ENCODE measurements at places on chromosomes 7 and 10.
A peak's percentile ranks its signal among the peaks of the same experiment; 100 is the strongest.

- DNase-seq, result no peak
Measured at GRCh38 chr7:128132426-128133069, 101.3 kb upstream of the LRRC4 start.

DNA sequence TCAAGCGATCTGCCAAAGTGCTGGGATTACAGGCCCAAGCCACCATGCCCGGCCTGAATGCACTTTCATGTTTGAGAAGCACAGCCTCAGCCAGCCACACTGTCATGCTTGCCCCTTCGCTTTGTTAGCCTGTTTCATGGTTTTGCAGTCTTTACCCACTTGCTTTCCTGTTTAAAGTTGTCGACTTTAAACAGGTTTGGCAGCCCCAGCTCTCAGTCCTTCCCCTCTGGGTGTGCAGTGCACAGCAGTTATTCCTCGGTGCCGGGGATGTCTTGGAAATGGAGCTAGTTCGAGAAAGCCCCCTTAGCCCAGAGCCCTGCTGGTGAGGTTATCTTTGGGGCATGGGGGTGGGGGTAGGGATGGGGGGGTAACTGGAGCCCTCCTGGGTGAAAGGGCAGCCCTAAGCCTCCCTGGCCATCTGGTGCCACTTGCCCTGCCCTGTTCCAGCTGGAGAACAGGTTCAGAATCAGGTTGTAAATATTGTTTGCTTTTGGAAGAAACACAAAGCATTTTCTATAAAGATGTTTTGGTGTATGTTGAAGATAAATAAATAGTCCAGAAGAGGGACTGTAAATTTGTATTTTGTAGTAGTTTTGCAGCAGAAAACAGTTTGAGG lies 14.8 kb downstream of the TSPAN14 start:
- no peak for DNase-seq

GRCh38 chr7:129669901-129670300 lies 58.4 kb downstream of the NRF1 start:
- no peak for DNase-seq

DNA sequence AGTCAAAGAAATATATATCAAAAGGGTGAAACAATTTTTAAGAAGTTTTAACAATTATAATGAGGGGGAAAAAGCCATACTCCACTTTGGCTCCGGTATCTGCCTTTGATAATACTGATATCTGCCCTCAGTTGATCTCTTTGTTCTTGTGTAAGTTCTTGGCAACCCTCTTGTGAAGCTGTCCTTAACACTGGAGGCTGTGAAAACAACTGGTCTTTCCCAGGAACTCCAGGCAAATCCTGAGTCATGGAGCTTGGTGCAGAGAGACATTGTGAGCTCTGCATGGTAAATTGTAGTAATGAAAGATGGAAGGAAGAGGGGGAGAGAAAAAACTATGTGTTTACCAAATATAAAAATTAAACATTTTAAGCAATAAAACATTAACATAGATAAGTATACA lies 11.9 kb upstream of the ERVW-1 start:
- DNase-seq, result peak; percentile 29

DNA sequence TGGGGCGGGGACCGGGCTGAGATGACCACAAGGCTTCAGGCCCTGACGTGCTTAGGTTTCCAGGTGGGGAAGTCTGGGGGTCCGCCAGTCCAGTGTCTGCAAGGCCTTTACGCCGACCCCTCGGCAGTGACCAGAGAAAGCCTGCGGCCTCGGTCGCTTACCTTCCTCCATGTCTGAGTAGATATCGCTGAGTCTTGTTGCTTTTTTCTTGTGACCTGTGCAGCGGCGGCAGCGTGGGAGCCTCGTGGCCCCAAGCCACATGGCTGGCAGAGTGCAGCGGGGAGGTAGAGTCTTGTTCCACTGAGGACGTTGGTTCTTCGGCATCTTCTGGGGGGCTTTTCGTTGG lies 329 bp downstream of the NOLC1 start:
- no peak for DNase-seq

- no peak for DNase-seq
Measured at GRCh38 chr7:127446842-127447241, 54.3 kb upstream of the ZNF800 start.

DNA sequence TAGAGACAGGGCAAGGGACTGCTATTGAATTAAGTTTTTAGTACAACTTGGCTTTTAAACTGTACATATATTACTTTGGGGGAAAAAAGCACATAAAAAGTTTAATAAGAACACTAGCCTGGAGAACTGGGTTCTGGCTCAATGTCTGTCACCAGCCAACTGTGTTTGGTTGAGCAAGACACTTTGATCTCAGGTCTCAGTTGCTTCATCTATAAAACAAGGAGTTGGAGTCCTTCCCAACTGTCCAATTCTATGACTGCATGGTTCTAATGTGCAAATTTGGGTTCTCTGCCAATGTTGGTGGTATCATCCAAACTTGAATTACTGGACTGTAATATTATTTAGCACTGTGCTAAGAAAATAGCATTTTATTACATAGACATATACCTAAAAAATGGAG lies 50.3 kb downstream of the ATXN7L1 start:
- DNase-seq, result peak; percentile 85

- DNase-seq, result no peak
Measured at GRCh38 chr7:44154703-44155102, 13.6 kb upstream of the MYL7 start.

GRCh38 chr7:150400008-150400787 lies 21.1 kb downstream of the ZNF775 start:
- peak; percentile 22 for DNase-seq

Measured in fibroblast of the aortic adventitia (primary cell).